ENCODE measurements at places on chromosomes 3 and 15.

- no peak for DNase-seq
Measured at GRCh38 chr3:183554377-183554776, 1.1 kb downstream of the KLHL6 start.

DNA sequence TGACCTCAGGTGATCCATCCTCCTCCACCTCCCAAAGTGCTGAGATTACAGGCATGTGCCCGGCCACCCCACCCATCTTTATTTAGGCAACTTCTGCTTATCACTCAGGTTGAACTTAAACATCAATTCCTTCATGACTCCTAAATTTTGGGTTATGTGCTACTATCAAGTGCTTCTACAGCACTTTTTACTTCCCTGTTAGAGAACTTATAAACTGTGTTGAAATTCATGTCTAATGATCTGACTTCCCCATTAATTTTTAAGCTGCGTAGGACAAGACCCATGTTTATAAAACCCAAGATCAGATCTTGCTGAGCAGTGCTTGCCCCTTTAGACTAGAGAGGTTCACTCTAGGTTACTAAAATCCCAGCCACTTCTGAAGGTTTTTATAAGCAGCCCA is 266.2 kb upstream of the TPRG1 start:
- no peak for DNase-seq

DNA sequence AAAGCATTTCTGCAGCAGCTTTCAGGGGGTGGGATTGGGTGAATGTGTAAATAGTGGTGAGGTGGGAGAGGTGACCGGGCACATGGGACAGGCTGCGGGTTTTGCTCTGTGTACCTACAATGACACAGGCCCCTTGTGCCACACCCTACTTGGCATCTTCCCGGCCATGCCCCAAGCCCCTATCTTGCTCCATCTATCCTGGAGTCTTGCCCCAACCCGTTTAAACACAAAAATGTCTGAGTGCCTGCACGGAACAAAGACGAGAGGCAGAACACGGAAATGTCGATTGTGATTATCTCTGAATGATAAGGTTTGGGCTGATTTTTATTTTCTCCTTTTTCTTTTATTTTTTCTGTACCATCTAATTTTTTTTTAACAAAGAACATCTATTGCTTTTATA is 46.0 kb upstream of the SLC6A1 start:
- DNase-seq = no peak

- no peak for DNase-seq
Measured at GRCh38 chr3:116097226-116097625, 348.1 kb downstream of the LSAMP start.

GRCh38 chr3:78312851-78313250 is 1273.0 kb downstream of the ROBO2 start:
- no peak for DNase-seq

DNA sequence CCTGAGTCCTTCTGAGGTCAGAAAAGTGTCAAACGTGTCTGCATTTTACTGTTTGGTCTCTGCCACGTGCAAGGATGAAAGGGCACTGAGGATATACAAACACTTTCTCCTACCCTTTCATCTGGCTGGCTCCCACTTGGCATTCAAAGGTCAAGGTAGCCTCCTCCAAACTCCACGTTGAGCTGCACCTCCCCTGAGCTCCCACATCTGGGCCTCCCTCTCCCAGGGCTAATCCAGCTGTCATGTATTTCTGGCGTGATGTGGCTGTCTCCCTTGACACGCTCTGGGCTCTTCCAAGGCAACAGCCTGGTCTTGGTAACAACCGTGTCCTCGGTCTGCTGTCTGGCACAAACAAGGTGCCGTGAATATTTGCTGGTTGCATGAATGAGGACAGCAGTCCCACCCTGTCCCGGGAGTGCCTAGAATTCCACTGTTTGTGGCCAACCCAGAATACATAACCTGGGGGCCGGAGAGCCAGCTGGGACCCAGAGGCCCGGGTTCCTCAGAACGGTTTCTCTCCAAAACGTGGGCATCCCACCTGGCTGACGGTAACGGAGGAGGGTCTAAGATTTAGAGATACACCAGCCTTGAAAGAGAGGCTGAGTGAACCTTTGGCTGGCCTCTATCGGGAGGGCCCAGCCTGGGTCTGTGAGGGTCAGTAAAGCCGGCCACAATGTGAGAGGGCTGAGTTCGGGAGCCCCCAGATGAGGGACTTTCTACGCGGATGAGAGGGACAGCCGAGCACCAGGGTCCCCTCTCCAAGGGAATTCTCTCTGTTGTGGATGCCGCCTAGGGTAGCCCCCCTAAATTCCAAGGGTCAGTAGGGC is 767 bp downstream of the GLT8D1 start:
- no peak for DNase-seq

DNA sequence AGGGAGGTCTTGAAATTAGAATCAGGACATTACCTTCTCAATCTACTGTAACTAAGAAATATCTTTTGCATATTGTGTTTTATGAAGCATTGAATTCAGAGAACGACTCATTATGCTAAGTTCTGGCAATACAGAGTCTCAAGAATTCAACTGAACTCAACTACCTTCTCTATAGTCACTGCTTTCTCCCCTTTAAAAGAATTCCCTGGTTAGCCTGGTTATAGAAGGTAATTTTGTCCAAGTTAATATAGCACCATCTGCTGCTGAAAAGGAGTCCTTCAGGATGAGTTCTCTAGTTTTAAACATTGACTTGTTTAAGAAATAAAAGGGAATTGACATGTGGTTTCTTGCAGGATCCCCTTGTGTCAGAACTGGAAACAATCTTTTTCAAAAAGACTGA is 60.2 kb downstream of the IL16 start:
- DNase-seq = no peak

DNA sequence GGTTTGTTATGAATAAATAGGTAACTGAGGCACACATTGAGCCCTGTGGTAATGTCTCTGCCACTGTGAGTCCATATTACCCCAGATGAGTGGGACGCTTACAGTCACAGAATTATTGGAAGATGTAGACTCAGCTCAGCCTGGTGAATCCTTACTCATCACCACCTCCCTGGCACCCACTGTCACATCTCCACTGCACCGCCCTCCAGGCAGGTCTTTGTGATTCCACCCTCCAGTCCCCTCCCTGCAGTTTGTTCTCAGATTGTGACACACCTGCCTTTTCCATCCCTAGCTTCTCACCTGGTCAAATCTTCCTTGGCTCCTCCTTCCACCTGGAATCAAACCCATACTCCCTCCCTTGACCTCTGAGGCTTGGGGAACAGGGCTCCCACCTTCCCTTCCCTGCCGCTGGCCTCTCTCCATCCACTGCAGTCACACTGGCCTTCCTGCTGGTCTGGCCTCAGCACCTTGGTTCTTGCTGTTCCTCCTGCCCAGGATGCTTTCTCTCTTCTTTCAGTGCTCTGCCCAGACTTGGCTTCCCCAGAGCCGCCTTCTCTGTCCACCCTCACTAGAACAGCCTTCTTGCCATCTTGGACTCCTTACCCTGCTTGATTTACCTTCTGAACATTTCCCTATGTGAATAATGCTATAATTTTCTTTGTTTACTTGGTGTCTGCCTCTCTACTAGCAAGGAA is 9.4 kb downstream of the SLC6A20 start:
- no peak for DNase-seq

- DNase-seq = no peak
Measured at GRCh38 chr15:61736790-61737189, 323.5 kb downstream of the VPS13C start.

DNA sequence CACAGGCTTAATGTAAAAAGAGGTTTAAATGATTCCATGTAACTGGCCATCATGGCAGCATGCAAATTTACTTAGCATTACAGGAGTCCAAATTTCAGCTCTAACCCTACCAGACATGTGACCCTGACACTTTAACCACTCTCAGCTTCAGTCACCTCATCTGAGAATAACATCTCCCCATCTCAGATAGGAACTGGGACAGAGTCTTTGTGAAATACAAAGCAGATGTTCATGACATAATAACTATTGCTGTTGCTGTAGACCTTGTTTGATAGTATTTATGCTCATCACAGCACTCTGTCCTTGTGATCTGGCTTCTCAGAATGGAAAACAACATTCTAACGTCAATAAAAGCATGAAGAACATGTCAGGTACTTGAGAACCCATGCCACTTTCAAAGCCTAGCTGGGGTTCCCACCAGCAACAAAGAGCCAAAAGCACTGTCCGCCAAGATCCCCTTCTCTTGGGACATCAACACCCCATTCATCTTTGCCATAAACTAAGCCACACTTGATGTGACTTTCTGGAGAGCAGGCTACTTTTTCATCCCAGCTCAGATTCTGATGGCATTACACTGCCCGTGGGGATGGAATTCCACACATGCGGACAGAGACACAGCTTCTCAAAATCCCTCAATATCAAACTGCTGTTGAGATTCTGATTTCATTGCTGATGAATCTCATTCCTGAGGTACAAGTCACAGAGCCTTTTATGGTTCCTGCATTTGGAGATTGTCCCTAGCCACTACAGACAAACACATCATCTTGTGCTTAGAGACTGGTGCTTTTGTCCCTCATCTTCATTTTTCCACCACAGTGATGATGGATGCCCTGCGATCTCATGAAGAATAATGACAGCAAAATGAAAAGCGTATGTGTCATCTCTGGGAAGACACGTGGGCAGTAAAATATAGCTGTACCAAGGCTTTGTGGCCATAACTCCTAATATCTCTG is 202.7 kb downstream of the TNIK start:
- DNase-seq = no peak

- DNase-seq = no peak
Measured at GRCh38 chr3:38566215-38566528, 70.0 kb downstream of the EXOG start.

DNA sequence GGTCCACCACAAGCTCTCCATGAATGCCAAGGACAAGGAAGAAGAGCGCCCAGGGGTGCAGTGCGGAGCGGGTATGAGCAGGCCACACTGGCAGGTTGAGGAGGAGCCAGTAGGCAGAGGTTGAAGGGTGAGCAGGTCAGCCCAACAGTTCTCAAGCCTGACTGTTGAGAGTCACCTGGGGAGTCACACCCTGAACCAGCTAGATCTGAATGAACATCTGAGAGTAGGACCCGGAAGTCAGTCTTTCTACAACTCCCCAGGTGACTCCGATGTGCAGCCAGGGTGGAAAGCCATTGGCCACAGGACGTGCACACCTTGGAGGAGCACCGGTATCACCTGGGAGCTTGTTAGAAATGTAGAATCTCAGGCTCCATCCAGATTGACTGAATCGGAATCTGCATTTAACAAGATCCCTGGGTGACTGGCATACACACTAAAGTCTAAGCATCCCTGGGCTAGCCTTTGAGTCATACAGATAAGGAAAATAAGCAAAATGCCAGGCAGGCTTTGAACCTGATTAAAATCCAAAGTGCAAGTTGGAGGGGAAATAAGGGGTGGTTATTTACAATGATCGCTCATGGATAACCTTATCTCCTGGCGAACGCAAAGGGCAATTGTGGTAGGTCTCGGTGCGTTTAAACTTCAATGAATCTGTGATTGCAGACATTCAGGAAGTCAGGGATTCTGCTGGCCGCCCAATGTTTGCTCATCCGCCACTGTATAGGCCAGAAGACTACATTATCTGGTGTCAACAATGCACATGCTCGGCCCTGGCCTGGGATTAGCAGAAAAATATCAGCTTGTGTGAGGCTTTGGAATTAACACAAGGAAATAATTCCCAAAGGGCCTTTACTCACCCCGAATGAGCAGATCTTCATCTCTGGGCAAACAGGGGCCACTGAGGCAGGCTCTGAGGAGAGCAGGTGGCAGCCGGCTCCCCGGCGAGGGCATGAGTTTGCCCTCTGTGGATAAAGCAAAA is 11.7 kb upstream of the LYZL4 start:
- no peak for DNase-seq

- no peak for DNase-seq
Measured at GRCh38 chr15:52336529-52336928, 40.9 kb upstream of the MYO5C start.

DNA sequence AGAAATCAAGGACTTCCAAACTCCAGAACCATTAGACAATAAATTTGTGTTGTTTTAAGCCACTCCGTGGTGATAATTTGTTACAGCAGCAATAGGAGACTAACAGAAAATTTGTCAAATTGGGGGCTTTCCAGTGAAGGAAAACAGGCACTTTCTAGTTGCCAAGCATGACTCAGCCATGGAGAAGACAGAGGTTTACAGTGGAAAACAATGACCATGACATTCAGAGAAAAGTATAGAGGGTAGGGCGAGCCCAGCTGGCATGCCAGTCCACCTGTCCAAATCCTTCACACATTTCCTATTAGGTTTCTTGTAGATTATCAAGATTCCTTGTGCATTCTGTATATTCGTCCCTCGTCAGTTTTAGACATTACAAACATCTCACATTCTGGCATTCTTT is 24.9 kb downstream of the SLCO2A1 start:
- no peak for DNase-seq

DNA sequence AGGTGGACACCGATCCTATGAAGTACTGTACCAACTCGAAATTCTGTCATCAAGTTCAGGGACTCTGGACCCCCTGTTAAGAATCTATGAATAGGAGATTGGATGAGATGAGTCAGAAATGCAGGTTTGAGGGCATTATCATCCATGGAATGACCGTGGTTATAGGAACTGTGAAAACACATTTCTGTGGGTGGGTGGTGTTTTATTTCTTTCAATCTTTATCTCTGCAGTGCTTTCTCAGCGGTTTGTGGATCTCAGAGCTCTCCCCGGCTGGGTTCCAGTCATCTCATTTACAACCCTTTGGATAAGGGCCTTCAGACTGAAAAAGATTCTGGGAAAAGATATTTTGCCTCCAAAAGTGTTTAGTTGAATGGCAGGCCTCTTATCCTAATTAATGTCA is 5.4 kb upstream of the ABHD17C start:
- DNase-seq = no peak

DNA sequence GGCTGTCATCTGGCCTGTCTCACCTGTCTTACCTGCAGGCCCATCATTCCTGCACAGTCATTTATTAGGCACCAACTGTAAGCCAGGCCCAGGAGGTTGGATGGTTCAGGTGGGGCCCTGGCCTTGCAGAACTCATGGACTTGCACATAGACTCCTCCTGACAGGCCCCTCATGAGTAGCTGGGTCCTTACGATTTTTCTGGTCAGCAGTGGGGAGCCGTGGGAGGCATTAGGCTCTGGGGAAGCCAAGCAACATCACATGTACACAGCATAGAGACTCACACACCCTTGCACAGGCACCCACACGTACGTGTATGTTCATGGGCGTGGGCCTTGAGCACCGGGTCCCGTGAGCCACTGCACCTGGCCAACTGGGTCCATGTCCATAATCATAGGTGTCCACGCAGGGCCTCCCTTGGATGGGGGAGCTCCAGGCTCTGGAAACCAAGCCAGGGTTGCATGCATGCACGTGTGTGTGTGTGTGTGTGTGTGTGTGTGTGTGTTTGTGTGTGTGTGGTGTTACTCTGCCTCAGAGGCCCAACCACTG is 20.3 kb downstream of the CISH start:
- DNase-seq = no peak

DNA sequence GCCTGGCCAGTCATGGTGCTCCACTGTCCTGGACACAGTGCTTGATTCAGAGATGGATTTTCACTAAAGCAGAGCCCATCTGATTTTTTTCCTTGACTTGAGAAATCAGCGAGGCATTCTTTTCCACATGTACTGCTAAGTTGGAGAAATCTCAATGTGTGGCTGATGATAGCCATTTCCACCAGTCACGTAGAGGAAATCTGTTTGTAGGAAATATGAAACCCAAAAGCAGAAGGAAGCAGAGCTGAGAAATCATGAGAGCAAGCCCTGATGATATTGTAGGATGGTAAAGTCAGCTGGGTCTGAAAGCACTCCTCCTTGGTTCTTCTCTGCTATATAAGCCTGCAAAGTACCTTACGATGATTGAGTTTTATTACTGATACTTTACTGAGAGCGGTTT is 1233.4 kb downstream of the ROBO2 start:
- DNase-seq = no peak
